Mucosa of gallbladder (tissue), 1 donor: ENCODE measurements at places on chromosomes 12 and 14.

- DNase-seq: no peak
Observed at GRCh38 chr12:74259199-74259598, 278.4 kb upstream of the ATXN7L3B start.

DNA sequence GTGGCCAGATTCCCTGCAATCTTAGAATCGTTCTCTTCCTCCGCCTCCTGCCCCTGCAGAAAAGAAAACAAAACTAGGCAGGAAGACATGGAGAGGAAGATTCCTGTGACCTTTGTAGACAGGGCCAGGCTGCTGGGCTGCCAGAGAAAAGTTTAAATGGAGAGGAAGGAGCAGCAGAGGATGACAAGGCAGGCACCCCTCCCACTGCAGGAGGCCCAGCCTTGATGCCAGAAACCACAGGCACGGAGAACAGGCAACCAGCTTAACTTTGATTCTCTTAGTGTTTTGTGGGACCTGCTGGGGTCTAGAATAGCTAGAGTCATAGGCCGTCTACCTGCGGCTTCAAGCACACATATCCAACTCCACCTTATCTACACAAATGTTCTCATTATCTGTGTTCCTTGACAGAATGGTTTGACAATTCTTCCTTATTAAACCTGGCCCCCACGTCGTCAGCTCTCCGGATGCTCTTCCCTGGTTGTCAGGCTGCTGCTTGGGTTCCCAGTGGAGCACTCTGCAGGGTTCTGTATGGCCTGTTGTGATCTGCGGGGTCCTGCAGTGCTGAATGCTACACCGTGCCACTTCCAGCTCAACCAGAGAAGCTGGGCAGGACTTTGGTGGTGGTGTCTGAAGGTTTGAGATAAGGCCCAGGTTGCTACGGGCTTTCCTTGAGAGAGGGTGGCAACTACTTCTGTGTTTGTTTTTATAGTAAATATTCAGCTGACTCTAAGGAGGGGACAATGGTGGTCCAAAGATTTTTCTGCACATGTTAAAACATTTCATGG is 609.5 kb downstream of the AACS start:
- no peak for DNase-seq

GRCh38 chr14:86237733-86238132 is 707.8 kb downstream of the FLRT2 start:
- DNase-seq: no peak

DNA sequence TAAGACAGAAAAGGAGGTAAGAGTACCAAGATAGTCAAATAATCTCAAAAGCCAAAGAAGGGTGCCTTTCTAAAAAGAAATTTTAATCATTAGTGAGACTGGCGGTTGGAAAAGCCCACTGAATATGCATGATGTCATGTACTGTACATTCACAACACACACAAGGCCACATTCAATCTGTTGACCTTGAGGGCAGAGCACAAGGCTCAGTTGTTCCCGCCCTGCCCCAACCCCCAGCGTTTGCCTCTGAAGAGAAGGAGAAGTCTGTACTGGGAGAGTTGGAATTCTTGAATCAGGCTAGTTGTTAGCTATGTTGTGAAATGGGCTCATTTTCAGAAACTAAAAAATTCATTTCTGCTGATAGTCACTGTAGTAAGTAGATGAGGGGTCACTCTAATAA is 50.2 kb upstream of the NID2 start:
- DNase-seq: no peak

DNA sequence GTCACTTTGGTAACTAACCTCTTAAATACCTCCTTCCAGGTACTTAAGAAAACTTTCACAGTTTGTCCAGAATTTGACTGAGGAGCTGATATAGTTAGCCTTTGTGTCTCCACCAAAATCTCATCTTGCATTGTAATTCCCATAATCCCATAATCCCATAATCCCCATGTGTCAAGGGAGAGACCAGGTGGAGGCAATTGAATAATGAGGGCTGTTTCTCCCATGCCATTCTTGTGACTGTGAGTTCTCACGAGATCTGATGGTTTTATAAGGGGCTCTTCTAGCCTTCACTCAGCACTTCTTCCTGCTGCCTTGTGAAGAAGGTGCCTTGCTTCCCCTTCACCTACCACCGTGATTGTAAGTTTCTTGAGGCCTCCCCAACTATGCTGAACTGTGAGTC is 7.8 kb upstream of the NOVA1 start:
- no peak for DNase-seq

DNA sequence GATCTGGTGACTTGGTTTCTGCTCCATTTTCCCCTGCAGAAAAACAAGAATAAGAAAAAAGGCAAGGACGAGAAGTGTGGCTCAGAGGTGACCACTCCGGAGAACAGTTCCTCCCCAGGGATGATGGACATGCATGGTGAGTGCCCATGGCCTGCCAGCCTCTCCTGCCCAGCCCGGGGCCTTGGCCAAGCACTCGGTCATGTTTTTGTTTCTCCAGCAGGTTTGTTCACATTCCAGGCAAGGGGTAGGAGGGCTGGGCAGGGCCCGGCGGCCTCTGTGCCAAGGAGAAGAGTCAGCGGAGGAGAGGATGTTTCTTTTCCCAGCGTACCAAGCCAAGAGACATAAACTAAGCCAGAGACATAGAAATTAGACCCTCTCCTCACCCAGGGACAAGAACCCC is 13.6 kb downstream of the BCL7A start:
- peak; percentile 82 for DNase-seq

DNA sequence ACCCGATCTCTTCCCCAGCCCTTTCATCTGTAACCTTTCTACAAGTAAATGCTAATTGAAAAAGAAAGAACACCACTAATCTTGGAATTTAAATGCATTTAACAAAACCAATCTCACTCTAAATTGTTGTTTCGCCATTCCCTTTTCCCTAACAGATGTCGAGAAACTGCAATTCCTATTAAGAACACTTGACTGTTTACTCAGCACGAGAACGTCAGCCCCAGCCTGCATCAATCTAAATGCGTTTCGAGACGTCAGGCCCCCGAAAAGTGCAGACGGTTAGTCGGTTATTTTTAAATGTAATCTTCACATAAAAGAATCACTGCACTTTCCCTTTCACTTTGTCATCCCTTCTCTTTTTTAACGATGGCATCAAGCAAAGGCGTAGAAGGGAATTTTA is 837.6 kb downstream of the VRK1 start:
- DNase-seq: no peak

- no peak for DNase-seq
Observed at GRCh38 chr14:78016532-78016931, 153.6 kb upstream of the NRXN3 start.

DNA sequence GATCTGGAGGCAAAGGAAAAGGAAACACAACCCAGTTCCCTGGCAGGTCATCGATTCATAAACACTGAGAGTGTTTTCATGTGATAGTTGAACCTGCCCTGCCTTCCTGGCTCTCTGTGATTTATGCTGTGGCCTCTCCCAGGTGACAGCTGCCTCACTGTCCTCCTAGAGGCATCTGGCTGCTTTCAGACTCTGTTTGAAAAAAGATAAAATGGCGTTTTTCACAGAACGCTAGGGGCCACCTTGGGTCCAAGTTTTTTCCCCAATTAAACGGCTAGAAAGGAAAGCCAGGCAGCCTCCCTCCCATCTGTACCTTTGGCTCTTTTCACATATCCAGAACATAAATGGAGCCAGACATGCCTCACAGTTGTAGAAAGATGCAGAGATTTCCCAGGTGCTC is 252.6 kb upstream of the CCDC196 start:
- DNase-seq: peak; percentile 11

DNA sequence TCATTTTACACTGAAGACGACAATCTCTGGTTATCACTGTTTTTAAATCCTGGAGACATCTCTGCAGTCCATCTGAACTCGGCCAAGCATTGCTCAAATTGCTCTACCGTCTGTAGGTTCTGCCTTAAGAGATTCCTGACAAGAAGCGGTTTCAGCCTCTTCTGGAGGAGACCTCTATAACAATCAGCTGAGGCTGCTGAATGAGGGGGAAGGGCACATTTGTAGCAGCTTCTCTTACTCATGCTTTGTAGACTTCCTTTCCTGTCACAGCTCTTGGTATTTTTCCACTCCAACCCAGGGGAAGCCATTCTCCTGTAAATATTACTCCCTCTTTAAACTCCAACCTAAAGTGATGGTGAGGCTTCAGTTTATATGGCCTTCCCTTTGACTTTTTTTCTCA is 3.0 kb downstream of the ARG2 start:
- DNase-seq: peak; percentile 31

GRCh38 chr12:122062832-122063693 is 15.5 kb upstream of the MLXIP start:
- peak; percentile 80 for DNase-seq

DNA sequence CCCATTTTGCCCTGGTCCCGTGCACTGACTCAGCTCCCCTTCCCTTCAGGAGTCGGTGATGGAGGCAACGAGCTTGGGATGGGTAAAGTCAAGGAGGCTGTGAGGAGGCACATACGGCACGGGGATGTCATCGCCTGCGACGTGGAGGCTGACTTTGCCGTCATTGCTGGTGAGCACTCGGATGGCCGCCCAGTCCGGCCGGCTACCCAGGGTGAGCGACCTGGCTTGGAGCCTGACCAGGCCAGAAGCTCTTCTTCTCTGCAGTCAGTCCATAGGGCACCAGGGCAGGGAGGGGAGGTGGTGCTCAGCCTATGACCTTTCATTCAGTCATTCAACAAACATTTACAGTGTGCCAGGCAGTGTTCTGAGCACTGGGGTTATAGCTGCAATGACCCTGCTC is 39.8 kb downstream of the GPR68 start:
- DNase-seq: no peak

- DNase-seq: no peak
Observed at GRCh38 chr12:27290501-27291168, 42.0 kb upstream of the BMAL2 start.

- no peak for DNase-seq
Observed at GRCh38 chr12:12717586-12718380, 615 bp downstream of the CDKN1B start.

DNA sequence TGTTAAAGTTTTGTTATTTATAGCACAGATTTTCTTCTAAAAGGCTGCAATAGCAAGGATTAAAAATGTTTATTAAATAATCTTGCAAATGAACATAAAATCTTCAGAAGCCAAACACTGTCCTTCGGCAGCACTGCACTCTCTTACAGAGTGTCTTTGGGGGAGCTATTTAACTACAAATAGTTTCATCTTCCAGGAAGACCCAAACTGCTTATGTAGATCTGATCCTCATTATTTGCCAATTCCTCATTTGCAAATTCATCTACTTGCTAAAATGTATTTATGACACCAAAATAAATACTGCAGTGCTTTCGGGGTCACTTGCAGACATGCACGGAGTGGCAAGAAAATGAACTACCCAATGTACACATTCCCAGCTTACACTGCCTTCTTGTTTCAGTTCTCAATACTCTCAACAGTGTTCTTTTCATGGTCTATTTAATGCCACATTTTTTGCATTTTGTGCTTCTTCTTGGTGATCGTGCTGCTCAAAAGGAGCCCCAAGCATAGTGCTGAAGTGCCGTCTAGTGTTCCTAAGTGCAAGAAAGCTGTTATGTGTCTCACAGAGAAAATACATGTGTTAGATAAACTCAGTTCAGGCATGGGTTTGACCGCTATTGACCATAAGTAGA is 128.1 kb downstream of the PRKD1 start:
- no peak for DNase-seq

- no peak for DNase-seq
Observed at GRCh38 chr14:69665631-69666030, 54.2 kb downstream of the SUSD6 start.

GRCh38 chr12:117854339-117855012 is 114.3 kb downstream of the KSR2 start:
- peak; percentile 46 for DNase-seq

DNA sequence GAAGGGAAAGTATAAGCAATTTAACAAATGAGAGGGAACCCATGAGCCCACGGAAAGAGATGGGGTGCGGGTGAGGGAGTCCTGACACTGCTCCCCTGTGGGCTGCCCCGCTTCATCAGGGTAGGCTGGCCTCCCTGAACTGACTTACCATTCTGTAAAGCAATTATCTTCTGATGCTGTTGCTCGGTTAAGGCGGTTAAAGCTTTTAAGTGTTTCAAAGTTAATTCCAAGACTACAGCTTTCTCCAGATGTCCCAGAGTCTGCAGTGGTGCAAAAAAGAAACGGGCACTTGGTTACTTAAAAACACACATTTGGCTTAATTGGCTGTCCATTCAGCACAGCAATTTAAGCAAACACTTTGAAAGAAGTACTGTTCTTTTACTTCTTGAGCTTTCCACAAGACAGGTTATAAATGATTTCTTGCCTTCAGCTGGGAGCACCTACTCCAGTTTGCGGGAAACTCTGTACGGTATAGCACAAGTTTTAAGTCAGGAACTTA is 1.3 kb downstream of the BHLHE41 start:
- DNase-seq: no peak

DNA sequence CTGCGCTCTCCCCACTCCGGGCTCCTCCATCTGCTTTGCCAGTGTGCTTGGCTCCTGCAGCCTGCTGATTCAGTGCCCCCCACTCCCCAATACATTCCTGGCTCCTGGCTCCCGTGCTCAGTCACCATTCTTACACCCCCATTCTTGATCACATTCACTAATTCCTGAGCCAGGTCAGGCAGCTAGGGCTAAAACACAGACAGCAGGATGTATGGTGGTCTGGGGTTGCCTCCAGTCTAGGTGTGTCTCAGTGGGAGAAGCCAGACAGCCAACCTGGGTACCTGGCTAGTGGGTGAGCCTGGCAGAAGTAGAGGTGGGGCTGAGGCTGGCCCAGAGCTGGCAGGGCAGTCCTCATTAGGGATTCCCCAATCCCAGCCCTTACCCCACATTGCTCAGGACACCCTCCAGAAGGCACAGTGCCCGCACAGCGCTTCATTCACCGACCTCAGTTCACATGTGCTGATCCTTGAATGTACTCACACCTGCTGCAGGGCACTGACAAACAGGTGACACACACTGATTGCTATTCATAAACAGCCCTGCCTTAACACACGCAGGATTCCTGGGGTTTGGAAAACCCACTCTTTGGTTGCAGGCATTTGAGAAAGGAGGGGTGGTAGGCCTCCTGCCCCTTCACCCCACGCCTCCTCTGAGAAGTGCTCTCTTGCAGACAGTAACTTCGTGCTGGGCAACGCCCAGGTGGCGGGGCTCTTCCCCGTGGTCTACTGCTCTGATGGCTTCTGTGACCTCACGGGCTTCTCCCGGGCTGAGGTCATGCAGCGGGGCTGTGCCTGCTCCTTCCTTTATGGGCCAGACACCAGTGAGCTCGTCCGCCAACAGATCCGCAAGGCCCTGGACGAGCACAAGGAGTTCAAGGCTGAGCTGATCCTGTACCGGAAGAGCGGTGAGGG is 1.7 kb downstream of the KCNH3 start:
- DNase-seq: no peak

GRCh38 chr12:52892207-52892852 is 12.5 kb downstream of the KRT8 start:
- DNase-seq: no peak

DNA sequence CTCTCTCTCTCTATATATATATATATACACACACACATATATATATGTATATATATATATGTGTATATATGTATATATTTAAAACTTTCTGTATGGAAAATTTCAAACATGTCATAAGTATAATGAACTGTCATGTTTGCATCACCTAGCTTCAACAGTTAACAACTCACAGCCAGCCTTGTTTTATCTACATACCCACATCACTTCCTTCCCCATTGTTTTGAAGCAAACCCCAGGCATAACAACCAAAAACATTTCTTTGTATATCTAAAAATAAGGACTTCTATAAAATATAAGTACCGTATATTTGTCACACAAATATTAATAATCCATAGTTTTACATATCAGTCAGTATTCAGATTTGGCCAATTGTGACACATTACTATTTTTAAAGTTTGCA is 57.4 kb downstream of the PAPOLA start:
- no peak for DNase-seq

GRCh38 chr14:24329736-24330135 is 5.1 kb downstream of the ADCY4 start:
- DNase-seq: peak; percentile 76
